ENCODE measurements at places on chromosomes 13 and 19.

DNA sequence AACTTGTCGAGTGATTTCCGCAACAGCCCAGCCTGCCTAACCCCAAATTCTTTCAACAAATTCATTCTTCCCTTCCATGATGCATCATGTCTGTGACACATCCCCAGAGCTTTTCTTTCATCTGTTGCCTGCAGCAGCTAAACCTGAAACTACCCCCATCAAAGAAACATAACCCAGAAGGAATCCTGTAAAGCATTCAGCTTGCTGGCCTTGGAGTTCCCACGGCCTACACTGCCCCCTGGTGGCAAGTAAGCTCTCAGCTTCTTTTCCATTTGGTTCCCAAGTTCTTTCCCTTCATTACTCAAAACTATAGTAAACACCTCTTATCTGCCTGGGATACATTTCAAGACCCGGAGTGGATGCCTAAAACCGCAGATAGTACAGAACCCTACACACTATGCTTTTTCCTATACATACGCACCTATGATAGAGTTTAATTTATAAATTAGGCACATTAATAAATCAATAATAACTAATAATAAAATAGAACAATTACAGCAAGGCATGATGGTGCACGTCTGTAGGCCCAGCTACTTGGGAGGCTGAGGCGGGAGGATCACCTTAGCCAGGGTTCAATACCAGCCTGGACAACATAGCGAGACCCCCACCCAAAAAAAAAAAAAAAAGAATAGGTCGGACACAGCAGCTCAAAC lies 7.4 kb downstream of the ETHE1 start:
- peak; percentile 77 for DNase-seq

- no peak for DNase-seq
Measured at GRCh38 chr19:44942067-44942571, at the start of gene APOC4. TSS of gene APOC4 (plus strand) at chr19:44942237. CDS start at chr19:44942278, 41 bp downstream.

DNA sequence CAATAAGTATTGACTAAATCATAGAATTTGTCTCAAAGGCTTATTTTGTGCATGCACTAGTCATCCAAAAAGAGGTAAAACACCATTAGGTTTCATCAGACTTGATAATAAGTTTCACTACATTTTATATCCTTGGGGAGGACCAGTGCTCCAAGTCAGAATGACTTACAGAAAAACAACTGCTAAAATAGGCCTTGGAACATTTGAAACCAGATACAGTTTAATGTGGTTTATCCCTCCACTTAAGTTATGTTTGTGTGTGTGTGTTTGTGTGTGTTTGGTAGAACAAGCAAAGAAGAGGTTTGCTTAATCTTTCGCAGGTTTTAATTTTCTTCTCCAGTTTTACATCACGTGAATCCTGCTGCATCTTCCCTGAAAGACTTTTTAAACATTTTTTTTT lies 570.9 kb downstream of the PCDH9 start:
- no peak for DNase-seq

GRCh38 chr19:39998501-39998900 lies 1.6 kb downstream of the ZNF546 start:
- DNase-seq: no peak

DNA sequence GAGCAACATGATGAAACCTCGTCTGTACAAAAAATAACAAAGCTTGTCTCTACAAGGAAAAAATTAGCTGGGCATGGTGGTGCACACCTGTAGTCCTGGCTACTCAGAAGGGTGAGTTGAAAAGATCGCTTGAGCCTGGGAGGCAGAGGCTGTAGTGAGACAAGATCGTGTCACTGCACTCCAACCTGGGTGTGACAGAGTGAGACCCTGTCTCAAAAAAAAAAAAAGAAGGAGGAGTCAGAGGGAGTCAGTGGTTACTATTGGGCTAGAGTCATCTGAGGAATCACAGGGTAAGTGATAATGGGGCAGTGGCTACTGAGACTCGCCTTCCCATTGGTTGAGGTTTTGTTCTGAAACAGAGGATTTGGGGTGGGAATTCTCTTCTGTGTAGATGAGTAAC lies 1.9 kb upstream of the GPI start:
- DNase-seq: no peak
